Activated CD4-positive, alpha-beta T cell treated with anti-CD3 and anti-CD28 coated beads, Interleukin-2, Interleukin-6, amounts not matched to agents 100 ng/mL and 50 ng/mL, durations not matched to agents 16 hours and 8 hours (primary cell): ENCODE measurements at places on chromosomes 11 and 22.

DNA sequence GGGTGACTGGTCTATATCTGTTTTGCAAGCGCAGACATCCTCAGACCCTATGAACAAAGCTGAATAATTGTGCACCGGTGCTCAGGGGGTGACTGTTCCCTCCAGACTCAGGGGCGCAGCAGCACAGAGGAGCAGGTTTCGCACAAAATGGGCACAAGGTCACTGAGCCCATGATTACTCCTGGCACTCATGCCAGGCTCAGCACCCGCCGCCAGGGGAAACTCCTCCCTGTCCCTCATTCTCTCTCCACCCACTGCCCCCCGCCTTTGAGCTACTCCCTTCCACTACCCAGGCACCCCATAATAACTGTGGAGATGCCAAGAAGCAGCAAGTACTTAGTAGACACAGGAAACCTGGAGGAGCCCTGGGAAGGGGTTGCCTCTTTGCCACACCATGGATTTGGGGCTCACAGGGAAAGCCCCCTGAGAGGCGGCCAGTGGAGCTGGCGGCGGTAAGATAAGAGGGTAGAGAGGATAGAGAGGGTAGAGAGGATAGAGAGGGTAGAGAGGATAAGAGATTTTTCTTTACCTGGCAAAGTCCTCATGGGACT lies 198.8 kb downstream of the CTTN start:
- no peak for DNase-seq

- DNase-seq: peak; percentile 33
Measured at GRCh38 chr22:23278883-23279675, 98.8 kb downstream of the BCR start.

DNA sequence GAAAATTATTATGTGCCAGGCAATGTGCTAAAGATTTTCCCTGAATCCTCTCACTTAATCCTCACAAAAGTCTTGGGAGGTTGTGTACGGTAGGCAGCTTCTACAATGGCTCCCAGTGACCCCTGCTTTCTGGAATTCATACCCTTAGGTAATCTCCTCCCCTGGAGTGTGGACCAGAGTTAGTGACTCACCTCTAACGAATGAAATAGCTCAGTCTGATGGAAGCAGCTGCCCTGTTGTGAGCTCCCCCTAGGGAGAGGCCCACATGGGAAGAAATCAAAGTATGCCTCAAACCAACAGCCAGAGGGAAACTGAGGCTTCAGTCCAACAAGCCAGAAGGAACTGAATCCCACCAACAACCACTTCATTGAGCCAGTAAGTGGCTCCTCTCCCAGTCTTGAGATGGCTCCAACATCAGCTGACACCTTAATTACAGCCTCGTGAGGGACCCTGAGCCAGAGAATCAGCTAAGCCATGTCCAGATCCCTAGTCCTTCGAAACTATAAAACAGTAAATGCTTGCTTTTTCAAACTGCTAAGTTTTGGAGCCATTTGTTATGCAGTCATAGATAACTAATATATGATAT lies 98.9 kb upstream of the ISX start:
- DNase-seq: no peak

GRCh38 chr11:112050721-112051120 lies 23.1 kb downstream of the PIH1D2 start:
- DNase-seq: no peak

GRCh38 chr22:36027579-36027934 lies 1.1 kb downstream of the RBFOX2 start:
- DNase-seq: peak; percentile 15

DNA sequence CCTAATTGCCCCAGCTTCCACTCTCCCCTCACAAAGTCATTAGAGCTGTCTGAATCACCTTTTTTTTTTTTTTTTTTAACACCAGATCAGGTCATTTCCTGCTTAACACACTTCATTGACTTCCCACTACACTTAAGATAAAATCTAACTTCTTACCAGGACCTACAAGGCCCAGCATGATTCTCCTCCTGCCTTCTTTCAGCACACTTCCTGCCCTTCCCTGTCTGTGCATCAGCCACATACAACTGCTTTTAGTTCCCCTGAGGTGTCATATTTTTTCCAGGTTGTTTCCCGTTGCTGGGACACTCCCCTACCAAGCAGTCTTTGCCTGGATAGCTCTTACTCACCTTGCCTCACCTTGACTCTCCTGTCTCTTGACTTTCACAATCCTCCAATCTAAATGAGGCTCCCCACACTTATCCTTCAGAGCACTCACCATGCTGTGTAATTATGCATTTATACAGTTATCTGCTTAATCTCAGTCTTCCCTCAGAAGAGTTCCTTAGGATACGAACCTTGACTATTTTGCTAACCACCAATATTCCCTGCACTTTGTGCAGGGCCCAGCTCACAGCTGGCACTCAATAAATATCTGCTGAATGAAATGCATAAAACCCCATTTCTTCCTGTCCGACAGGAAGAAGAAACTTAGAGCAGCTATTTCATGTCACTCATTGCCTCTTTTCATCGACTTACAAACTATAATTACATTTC lies 96.6 kb upstream of the AKIP1 start:
- DNase-seq: no peak
